IPS DF 6.9 (cell line): ENCODE measurements at places on chromosomes 2 and 18.

DNA sequence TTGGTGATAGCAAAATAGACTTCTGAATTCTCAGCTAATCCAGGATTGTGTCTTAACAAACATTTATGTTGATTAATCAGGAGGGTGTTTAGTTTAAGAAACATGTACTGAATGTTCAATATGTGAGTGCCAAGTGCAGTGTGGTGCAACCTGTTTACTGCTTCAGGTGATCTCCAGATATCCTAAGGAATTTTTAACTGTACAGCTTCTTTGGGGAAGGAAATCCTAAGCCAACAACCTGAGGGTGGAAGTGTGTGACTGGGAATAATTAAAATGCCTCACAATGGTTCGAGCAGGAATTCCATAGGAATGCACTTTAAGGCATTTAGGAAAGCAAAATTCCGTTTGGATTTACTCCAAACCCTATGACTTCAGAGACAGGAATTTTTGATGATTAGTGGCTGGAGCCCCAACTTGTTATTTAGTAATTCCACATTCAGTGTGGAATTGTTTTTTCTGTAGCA, 16.4 kb downstream of the CRIM1 start:
- no peak for DNase-seq
- H3K27me3 ChIP-seq: no peaks in the 10 kb centered on the region
- H3K4me3 ChIP-seq: no peak overlapping the region

GRCh38 chr2:26608557-26608956, 32.6 kb downstream of the CIB4 start:
- no peak for DNase-seq
- H3K27me3 ChIP-seq: no peaks in the 10 kb centered on the region
- no peaks in the 10 kb centered on the region for H3K36me3 ChIP-seq
- peaks cover 3% of the 10 kb centered on the region; the same call in 1 of the 2 replicates for H3K4me1 ChIP-seq
- no peak overlapping the region for H3K4me3 ChIP-seq

- H3K36me3 ChIP-seq: no peaks in the 10 kb centered on the region
- H3K4me3 ChIP-seq: no peak overlapping the region
- no peak overlapping the region for H3K27ac ChIP-seq
Measured at GRCh38 chr2:203892207-203892606, 24.6 kb downstream of the CTLA4 start.

DNA sequence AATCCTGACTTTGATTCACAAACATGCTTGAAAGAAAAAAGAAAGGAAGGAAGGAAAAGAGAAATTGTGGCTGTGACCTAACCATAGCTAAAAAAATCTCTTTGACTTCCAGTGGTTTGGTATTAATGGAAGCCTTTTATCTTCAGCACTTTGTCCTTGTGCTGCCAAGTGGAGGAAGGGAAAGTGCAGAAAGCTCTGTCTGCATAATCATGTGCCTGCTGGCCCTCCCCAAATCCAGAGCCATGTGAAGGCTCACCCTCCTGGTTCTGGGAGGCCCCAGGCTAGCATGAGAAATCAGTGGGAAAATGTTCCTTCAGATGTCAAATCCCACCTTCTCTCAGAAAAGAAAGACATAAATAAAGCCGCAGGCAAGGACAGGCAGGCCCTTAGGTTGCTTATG, 48.3 kb upstream of the BMPR2 start:
- no peaks in the 10 kb centered on the region for H3K36me3 ChIP-seq
- no peak for DNase-seq
- no peak overlapping the region for H3K27ac ChIP-seq
- H3K4me3 ChIP-seq: no peak overlapping the region
- peaks cover 2% of the 10 kb centered on the region; the same call in 1 of the 2 replicates for H3K4me1 ChIP-seq

DNA sequence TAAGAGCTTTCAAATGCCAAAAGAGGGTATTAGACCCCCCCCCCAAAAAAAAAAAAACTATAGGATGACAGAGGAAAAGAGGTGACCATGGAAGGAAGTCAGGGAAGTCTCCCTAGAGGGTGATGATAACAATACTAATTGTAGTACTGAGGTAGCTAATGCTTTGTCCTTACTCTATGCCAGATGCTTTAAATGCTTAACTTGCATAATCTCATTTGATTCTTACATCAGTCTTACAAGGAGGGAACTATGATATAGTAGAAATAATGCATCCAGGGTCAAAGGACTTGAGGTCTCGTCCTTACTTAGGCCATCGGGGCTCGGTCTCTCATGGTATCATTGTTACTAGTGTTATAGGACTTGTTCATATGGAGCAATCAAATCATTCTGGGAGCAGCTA, 9.1 kb downstream of the IDH1 start:
- no peaks in the 10 kb centered on the region for H3K27me3 ChIP-seq
- H3K36me3 ChIP-seq: peaks cover 19% of the 10 kb centered on the region; the same call in 1 of the 2 replicates
- no peak overlapping the region for H3K27ac ChIP-seq
- no peaks in the 10 kb centered on the region for H3K4me1 ChIP-seq
- H3K4me3 ChIP-seq: no peak overlapping the region
- DNase-seq: no peak

DNA sequence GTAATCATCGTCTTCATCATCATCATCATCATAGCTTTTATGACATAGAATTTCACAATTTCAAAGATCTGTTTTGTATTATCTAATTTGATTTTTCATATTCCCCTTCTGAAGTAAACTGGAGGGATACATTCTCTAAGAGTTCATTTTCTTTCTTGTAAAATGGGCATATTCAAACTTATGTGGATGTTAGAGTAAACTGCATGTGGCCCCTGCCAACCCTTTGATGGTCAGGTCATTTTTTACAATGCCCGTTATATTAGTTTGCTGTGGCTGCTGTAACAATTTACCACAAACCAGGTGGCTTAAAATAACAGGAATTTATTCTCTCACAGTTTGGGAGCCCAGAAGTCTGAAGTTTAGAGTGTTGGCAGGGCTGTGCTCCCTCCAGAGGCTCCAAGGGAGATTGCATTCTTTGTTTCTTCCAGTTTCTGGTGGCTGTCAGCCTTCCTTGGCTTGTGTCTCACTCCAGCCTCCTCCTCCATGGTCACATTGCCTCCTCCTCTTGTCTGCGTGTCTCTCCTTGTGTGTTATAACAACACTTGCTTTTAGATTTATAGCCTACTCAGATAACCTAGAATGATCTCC, 127.5 kb upstream of the MMADHC start:
- peak; percentile 55 for DNase-seq
- H3K4me1 ChIP-seq: peaks cover 3% of the 10 kb centered on the region; the same call in 1 of the 2 replicates
- H3K4me3 ChIP-seq: no peak overlapping the region
- H3K27me3 ChIP-seq: no peaks in the 10 kb centered on the region
- no peak overlapping the region for H3K27ac ChIP-seq
